ENCODE measurements at places on chromosomes 4 and X.

GRCh38 chr4:41287005-41287404 lies 30.3 kb downstream of the UCHL1 start:
- H3K4me1 ChIP-seq, result no peaks in the 10 kb centered on the region
- no peak overlapping the region for H3K4me3 ChIP-seq
- H3K36me3 ChIP-seq, result no peaks in the 10 kb centered on the region
- DNase-seq, result no peak

DNA sequence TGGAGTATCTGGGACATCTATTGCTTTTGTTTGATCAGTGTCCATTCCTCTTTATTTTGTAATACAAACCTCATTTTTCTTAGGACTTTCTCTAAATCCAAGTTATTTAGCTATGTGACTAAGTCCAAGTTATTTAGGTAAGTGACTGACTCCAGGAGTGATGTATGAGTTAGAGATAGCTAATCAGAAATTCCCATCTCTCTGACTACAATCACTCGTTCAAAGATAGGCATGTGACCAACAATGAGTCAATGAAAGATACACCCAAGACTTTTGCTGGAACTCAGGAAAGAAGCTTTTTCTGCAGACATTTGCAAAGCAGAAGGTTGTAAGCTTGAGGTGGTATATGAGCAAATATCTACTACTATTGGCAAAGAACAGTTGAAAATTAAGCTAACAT lies 72.5 kb upstream of the KCNIP4 start:
- no peaks in the 10 kb centered on the region for H3K27me3 ChIP-seq
- H3K27ac ChIP-seq, result no peak overlapping the region
- DNase-seq, result no peak
- no peaks in the 10 kb centered on the region for H3K4me1 ChIP-seq
- H3K36me3 ChIP-seq, result no peaks in the 10 kb centered on the region
- H3K4me3 ChIP-seq, result no peak overlapping the region

- DNase-seq, result no peak
- H3K27me3 ChIP-seq, result no peaks in the 10 kb centered on the region
- peak overlapping the region; percentile 88 for H3K27ac ChIP-seq
- H3K4me1 ChIP-seq, result no peaks in the 10 kb centered on the region
- H3K36me3 ChIP-seq, result no peaks in the 10 kb centered on the region
- H3K4me3 ChIP-seq, result peak overlapping the region; percentile 80
These were observed 418 bp downstream of the TAB3 start for GRCh38 chrX:30888526-30889146.

- no peak overlapping the region for H3K4me3 ChIP-seq
- no peak for DNase-seq
- H3K36me3 ChIP-seq, result no peaks in the 10 kb centered on the region
- no peaks in the 10 kb centered on the region for H3K27me3 ChIP-seq
- no peak overlapping the region for H3K27ac ChIP-seq
- H3K4me1 ChIP-seq, result no peaks in the 10 kb centered on the region
These were observed 24.6 kb downstream of the ZRSR2 start for GRCh38 chrX:15814771-15815365.

- H3K4me1 ChIP-seq, result peaks cover 1% of the 10 kb centered on the region
- no peak for DNase-seq
- no peak overlapping the region for H3K27ac ChIP-seq
- no peaks in the 10 kb centered on the region for H3K36me3 ChIP-seq
- no peaks in the 10 kb centered on the region for H3K27me3 ChIP-seq
These were observed 80.2 kb upstream of the MAMLD1 start for GRCh38 chrX:150282953-150283352.

DNA sequence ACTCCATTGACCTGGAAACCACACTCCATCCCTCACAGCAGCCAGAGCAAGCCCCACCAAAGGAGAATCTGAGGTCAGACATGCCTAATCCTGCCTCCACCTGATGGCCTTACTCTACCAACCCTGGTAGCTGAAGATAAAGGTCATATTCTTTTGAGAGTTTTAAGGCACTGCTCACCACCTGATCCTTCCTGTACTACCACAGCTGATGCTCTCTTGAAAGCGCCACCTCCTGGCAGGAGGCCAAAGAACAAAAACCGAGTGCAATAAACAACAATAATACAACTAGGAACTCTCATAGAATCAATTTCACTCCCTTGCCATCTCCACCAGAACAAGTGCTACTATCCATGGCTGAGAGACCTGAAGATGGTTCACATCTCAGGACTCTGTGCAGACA lies 301.6 kb downstream of the NAF1 start:
- H3K27me3 ChIP-seq, result no peaks in the 10 kb centered on the region
- H3K4me1 ChIP-seq, result no peaks in the 10 kb centered on the region
- no peak overlapping the region for H3K27ac ChIP-seq

- H3K4me3 ChIP-seq, result no peak overlapping the region
- no peak overlapping the region for H3K27ac ChIP-seq
- no peaks in the 10 kb centered on the region for H3K4me1 ChIP-seq
- no peak for DNase-seq
These were observed 1126.9 kb downstream of the STPG2 start for GRCh38 chr4:97016186-97016907.

GRCh38 chr4:91746551-91746950 lies 557.2 kb upstream of the GRID2 start:
- no peak for DNase-seq
- no peaks in the 10 kb centered on the region for H3K27me3 ChIP-seq

DNA sequence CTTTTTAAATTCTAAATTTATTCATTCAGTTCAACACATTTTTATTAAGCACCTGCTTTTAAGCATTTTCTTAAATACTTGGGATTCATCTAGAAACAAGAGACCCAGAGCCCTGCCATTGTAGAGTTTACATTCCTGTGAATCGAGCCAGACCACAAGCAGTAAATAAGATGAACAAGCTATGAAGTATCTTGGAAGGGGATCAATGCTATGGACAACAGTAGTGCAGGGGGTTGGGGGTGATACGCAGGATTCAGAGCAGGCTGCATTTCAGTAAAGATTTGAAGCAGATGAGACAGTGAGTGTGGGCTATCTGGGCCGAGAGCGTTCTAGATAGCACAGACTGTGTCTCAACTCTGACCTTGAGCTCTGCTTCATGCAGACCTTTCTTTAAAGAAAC lies 35.1 kb downstream of the CLDN22 start:
- H3K27me3 ChIP-seq, result no peaks in the 10 kb centered on the region
- peaks cover 9% of the 10 kb centered on the region for H3K4me1 ChIP-seq
- H3K27ac ChIP-seq, result no peak overlapping the region

DNA sequence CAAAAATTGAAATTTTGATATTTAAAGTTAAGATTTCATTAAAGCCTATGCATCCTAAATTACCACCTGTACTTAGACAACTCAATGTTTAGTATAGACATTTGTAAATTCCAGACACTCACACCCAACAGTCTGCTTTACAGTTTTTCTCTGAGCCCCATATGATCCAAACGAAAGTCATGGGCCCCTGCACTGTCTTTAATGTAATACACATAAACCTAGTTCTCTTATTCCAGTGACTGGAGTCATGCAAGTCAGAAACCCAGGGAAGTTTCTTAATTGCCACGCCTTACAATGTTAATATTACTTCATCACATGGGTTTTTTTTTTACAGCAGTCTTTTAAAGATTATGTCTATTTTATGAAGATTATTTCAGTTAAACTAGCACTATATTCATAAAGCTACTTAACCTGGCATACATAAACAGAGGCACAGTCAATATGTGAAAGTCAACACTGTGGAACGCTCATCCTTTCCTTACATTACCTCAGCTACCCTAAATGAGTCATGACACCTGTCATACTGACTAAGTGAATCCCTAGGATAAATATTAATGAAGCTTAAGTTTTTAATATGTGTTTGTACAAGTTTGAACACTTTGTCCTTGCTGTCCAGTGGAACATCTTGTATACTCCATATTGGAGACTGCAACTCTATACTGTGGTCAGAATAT lies 67.7 kb upstream of the H2AZ1 start:
- H3K4me3 ChIP-seq, result no peak overlapping the region
- no peaks in the 10 kb centered on the region for H3K27me3 ChIP-seq
- no peaks in the 10 kb centered on the region for H3K4me1 ChIP-seq
- no peaks in the 10 kb centered on the region for H3K36me3 ChIP-seq

GRCh38 chrX:6465756-6466155 lies 69.2 kb downstream of the VCX3A start:
- H3K36me3 ChIP-seq, result no peaks in the 10 kb centered on the region
- H3K27me3 ChIP-seq, result no peaks in the 10 kb centered on the region
- H3K27ac ChIP-seq, result no peak overlapping the region
- no peak overlapping the region for H3K4me3 ChIP-seq
- H3K4me1 ChIP-seq, result no peaks in the 10 kb centered on the region
- DNase-seq, result no peak

- H3K4me1 ChIP-seq, result no peaks in the 10 kb centered on the region
- H3K27me3 ChIP-seq, result no peaks in the 10 kb centered on the region
- no peak for DNase-seq
- no peak overlapping the region for H3K27ac ChIP-seq
These were observed 1.8 kb downstream of the IDH3G start for GRCh38 chrX:153792368-153792767.

DNA sequence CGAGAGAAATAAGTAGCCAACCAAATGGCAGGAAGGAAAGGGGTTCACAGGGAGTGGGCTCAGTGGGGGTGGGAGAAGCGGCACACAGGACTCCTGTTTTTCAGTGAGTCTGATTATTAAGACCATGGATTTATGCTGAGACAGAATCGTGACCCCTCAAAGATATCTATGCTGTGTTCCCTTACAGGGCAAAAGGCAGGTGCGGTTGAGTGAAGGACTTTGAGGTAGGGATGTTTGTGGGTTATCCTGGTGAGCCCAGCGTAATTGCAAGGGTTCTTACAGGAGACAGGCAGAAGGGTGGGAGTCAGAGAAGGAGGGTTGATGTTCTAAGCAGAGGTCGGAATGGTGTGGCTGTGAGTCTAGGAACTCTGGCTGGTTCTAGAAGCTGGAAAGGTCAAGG lies 73.0 kb downstream of the EVC start:
- H3K27me3 ChIP-seq, result no peaks in the 10 kb centered on the region
- DNase-seq, result no peak
- H3K4me1 ChIP-seq, result peaks cover 7% of the 10 kb centered on the region
- H3K4me3 ChIP-seq, result no peak overlapping the region

DNA sequence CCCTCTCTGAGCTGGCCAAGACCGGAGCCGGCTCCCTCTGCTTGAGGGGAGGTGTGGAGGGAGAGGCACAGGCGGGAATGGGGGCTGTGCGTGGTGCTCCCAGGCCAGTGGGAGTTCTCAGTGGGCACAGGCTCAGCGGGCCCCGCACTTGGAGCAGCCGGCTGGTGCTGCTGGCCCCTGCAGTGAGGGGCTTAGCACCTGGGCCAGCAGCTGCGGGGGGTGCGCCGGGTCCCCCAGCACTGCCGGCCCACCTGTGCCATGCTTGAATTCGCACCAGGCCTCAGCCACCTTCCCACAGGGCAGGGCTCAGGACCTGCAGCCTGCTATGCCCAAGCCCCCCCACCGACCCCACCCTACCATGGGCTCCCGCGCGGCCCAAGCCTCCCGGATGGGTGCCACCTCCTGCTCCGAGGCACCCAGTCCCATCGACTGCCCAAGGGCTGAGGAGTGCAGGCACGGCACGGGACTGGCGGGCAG lies 602.5 kb downstream of the KCTD8 start:
- no peak for DNase-seq
- no peak overlapping the region for H3K27ac ChIP-seq
- H3K36me3 ChIP-seq, result no peaks in the 10 kb centered on the region
- H3K27me3 ChIP-seq, result no peaks in the 10 kb centered on the region

GRCh38 chr4:167222099-167222498 lies 12.2 kb downstream of the SPOCK3 start:
- H3K36me3 ChIP-seq, result no peaks in the 10 kb centered on the region
- H3K4me1 ChIP-seq, result no peaks in the 10 kb centered on the region
- no peak overlapping the region for H3K4me3 ChIP-seq

DNA sequence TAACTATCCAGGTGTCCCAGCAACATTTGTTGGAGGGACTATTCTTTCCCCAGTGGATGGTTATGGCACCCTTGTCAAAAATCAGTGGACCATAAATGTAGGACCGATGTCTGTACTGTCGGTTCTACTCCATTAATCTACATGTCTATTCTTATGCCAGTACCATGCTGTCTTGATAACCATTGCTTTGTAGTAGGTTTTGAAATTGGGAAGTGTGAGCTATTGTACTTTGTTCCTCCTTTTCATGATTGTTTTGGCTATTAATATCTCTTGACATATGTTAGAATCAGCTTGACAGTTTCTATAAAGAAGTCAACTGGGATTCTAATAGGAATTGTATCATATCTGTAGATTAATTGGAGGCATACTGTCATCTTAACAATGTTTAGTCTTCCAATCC lies 112.7 kb downstream of the HNRNPD start:
- H3K27me3 ChIP-seq, result no peaks in the 10 kb centered on the region
- H3K4me1 ChIP-seq, result no peaks in the 10 kb centered on the region
- no peak overlapping the region for H3K4me3 ChIP-seq
- DNase-seq, result no peak
- H3K27ac ChIP-seq, result no peak overlapping the region

- no peak overlapping the region for H3K4me3 ChIP-seq
- no peaks in the 10 kb centered on the region for H3K27me3 ChIP-seq
- peaks cover 8% of the 10 kb centered on the region for H3K4me1 ChIP-seq
- H3K27ac ChIP-seq, result no peak overlapping the region
- no peak for DNase-seq
These were observed 4.5 kb downstream of the GRPEL1 start for GRCh38 chr4:7063362-7063761.

DNA sequence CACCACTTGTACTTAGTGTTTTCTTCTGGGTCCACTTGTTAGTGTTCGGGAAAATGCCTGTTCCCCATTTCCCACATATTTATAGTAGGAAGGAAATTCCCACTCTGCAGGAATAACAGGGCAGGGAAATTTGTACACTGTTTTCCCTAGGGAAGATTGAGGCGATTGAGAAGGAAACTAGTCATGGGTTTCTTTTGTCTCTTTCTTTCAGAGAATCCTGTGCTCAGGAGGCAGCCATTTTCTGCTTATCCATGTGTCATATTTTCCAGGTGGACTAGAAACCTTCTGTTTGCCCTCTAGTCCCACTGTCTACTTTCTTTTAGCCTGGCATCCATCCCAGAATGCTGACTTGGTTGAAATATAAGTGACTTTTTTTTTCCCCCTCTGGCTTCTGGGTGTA lies 299.1 kb upstream of the ANKRD50 start:
- no peaks in the 10 kb centered on the region for H3K27me3 ChIP-seq
- H3K27ac ChIP-seq, result no peak overlapping the region
- H3K4me3 ChIP-seq, result no peak overlapping the region

DNA sequence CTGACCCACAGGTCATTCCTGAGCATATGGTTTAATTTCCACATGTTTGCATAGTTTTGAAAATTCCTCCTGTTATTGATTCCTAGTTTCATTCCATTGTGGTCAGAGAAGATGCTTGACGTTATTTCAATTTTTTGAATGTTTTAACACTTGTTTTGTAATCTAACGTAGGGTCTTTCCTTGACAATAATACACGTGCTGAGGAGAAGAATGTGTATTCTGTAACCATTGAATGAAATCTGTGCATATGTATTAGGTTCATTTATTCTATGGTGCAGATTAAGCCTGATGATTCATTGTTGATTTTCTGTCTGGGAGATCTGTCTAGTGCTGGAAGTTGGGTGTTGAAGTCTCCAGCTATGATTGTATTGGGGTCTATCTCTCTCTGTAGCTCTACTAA lies 486.4 kb upstream of the RPS6KA3 start:
- H3K27ac ChIP-seq, result no peak overlapping the region
- no peaks in the 10 kb centered on the region for H3K4me1 ChIP-seq
- DNase-seq, result no peak
- H3K27me3 ChIP-seq, result no peaks in the 10 kb centered on the region

- peaks cover 10% of the 10 kb centered on the region for H3K4me1 ChIP-seq
- H3K36me3 ChIP-seq, result no peaks in the 10 kb centered on the region
- peak; percentile 90 for DNase-seq
- H3K4me3 ChIP-seq, result peak within 1 kb of the TSS; percentile 74
These were observed at the start of gene HCFC1 for GRCh38 chrX:153971450-153972367. HCFC1 (minus strand) TSS chrX:153971818; CDS start chrX:153970840, 978 bp downstream.

GRCh38 chr4:102881343-102881742 lies 12.6 kb downstream of the CISD2 start:
- no peak overlapping the region for H3K4me3 ChIP-seq
- DNase-seq, result no peak
- H3K27me3 ChIP-seq, result no peaks in the 10 kb centered on the region
- H3K36me3 ChIP-seq, result no peaks in the 10 kb centered on the region
- H3K4me1 ChIP-seq, result no peaks in the 10 kb centered on the region
- H3K27ac ChIP-seq, result no peak overlapping the region

All from testis (tissue), 5 donors.